ENCODE measurements at places on chromosomes 7 and 10. TPM values are rescaled to one million over a fixed set of nuclear protein-coding genes. Genes with fewer than 3 reads are reported as not detected.

- H3K36me3 ChIP-seq, result peaks cover 28% of the 10 kb centered on the region
- H3K4me1 ChIP-seq, result peaks cover 30% of the 10 kb centered on the region
- H3K27ac ChIP-seq, result no peak overlapping the region
- H3K27me3 ChIP-seq, result no peaks in the 10 kb centered on the region
These were observed 662 bp upstream of the PPIF start for GRCh38 chr10:79346388-79347225.

- H3K27ac ChIP-seq, result no peak overlapping the region
- H3K36me3 ChIP-seq, result no peaks in the 10 kb centered on the region
- no peak overlapping the region for H3K4me3 ChIP-seq
- H3K4me1 ChIP-seq, result no peaks in the 10 kb centered on the region
- peaks cover 8% of the 10 kb centered on the region for H3K27me3 ChIP-seq
These were observed 25.9 kb upstream of the GOLGA7B start for GRCh38 chr10:97823734-97824133.

GRCh38 chr10:64081947-64082482 lies 560.8 kb downstream of the REEP3 start:
- no peak overlapping the region for H3K4me3 ChIP-seq
- H3K36me3 ChIP-seq, result no peaks in the 10 kb centered on the region
- H3K4me1 ChIP-seq, result no peaks in the 10 kb centered on the region
- H3K27me3 ChIP-seq, result no peaks in the 10 kb centered on the region
- no peak overlapping the region for H3K27ac ChIP-seq

DNA sequence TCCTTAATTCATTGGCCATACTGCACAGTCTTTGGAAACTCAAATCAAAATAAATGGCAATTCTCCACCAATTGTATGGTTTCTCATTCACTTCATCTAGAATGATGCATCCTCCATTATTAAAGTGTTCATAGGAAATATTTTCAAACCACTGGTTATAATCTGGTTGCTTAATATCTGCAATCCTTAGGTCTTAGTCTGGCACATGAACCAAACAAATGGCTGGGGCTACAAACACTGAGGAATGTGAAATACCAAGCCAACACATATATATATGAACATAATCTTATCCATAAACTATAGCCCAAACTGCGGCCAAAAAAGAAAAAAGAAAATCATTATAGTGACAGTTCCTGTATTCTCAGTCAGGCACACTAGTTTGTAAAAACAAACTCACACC lies 5.7 kb upstream of the MSS51 start:
- H3K27ac ChIP-seq, result no peak overlapping the region
- H3K27me3 ChIP-seq, result no peaks in the 10 kb centered on the region
- no peak for DNase-seq
- H3K4me1 ChIP-seq, result no peaks in the 10 kb centered on the region

Gene ANKRD1
- 47.5 TPM for total RNA-seq
